Fibroblast of mammary gland (primary cell): ENCODE measurements at places on chromosomes 11 and 22.

DNA sequence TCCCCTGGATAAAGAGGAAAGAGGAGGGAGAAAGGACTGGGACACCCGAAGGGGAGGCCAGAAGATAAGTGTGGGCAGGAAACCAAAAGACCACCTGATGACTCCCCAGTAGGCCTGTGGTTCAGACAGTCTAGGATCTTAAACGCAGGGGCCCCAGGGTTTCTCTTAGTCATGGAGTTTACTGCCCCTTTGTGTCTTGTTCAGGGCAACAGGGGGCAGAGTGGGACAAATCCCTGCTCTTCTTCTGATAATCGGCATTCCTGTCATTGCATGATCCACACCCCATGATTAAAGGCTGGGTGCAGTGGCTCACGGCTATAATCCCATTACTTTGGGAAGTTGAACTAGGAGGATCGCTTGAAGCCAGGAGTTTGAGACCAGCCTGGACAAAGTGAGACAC is 4.7 kb upstream of the TMPRSS13 start:
- DNase-seq = no peak

DNA sequence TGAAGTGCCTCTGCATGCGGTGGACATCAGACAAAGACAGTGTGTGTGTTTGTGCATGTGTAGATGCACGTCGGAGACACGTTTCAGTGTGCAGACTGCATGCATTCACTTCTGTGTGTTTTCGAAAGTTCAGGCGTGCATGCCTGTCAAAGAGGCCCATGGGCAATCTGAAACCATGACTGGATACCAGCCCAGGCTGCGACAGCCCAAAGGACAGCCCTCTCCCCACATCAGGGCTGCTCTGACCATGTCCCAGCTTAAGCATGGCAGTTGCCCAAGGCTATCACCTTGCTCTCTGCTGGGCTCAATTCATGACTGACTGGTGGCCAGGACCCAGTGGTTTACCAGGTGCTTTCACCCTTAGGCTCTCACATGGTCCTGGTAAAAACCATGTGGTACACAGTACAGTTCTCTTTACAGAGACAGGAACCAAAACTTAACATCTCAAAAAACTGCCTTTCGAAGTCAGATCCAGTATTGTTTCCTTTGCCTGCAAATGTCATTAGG is 423.7 kb upstream of the CADM1 start:
- DNase-seq = no peak

GRCh38 chr11:104765401-104766095 is 132.7 kb downstream of the CASP12 start:
- DNase-seq = peak; percentile 19

DNA sequence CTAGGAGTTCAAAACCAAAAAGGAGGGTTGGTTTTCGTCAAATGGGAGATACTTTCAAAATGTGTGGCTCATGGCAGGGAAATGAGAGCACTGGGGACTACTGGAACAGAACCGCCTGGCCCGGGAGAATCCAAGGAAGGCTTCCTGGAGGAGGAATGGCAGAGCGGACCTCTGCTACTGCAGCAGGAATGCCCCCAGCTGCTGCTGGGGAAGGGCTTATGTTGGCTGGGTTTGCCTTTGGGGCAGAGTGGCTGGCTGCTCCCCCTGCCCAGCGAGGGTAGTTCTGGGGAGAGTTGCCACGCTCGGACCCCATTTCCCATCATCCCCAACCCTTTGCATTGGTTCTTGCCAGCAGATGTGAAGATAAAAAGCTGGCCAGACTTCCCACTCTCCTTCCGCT is 10.6 kb upstream of the APOBEC3A start:
- DNase-seq = no peak

DNA sequence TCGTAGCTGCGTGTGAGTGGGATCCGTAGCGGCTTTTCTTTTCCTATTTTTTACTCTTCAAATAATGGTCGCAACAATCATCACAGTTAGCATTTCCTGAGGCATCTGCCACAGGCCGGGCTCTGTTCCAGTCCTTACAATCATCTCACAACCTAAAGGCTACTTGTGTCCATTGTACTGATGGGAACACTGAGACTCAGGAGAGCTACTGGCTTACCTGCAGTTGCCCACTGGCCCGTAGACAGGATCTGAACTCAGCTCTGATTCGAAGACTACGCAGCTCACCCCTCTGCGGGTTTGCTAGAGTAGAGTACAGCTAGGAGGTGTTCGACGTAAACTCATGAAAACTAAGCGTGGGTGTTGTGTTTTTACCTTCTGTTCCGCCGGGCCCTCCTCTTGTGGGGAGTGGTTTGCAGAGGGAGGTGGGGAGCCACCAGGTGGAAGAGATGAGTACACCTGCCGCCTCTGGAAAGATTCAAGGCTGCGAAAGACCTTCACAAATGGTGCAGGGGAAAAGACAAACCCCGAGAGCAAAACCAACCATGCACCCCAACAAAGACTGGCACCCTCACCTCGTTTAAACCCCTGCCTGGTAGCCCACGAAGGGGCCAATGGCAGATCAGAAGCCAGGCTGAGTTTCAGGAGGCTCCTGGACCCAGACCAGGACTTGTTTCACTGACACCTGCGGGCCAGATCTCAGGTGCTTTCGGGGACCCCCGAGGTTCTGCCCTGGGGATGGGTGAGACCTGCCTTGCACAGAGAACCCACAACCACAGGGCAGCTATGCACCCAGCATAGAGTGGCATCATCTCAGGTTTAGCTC is 18.3 kb upstream of the RFPL3 start:
- DNase-seq = no peak

DNA sequence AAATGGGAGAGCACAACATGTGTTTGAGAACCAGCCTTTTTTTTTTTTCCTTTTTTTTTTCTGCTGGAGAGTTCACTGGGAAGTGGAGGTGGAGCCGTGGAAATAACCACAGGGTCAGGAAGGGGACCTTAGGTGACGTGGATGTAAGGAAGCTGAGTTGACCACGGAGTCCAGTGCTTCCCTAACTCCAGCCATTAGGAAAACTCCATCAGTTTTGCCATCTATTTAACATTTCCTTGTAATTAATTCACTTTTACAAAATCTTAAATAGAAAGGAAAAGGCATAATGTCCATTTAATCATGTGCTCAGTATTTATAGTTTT is 2.0 kb upstream of the CDK2AP2 start:
- DNase-seq = no peak

DNA sequence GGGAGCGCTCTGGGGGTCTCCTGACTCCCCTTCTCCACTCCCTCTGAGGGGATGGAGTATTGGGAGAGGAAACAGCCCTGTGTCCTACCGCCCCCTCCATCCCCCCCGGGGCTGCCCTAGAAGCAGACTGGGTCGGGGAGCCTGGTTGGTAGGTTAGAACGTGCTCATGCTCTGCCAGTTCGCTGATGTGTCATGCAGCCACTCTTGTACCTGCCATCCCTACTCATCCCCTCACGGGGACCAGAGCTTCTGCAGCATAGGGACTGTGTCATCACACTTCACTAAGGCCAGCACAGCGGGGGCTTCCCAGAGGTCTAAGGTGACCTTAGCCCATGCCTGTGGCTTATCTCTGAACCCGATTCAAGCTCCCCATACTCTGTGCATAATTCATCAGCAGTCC is 4.7 kb downstream of the KCNJ1 start:
- no peak for DNase-seq

DNA sequence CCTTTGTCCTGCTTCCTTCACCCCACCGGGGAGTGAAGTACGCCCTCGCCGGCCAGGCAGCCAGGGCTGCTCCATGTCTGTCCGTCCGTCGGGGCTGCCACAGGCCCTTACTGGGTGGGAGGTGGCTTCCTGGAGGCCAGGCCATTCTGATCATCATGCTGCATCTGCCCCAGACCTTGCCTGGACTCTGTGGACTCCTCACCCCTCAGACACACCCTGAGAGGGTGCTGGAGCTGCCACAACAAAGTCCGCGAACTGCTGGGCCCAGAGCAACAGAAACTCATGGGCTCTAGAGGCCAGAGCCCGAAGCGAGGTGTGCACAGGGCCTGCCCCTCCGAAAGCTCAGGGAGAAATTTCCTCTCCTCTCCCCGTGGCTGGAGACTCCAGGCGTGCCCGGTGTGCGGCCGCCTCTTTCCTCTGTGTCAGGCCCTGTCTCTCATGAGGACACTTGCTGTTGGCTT is 124.2 kb downstream of the KCNQ1OT1 start:
- no peak for DNase-seq

DNA sequence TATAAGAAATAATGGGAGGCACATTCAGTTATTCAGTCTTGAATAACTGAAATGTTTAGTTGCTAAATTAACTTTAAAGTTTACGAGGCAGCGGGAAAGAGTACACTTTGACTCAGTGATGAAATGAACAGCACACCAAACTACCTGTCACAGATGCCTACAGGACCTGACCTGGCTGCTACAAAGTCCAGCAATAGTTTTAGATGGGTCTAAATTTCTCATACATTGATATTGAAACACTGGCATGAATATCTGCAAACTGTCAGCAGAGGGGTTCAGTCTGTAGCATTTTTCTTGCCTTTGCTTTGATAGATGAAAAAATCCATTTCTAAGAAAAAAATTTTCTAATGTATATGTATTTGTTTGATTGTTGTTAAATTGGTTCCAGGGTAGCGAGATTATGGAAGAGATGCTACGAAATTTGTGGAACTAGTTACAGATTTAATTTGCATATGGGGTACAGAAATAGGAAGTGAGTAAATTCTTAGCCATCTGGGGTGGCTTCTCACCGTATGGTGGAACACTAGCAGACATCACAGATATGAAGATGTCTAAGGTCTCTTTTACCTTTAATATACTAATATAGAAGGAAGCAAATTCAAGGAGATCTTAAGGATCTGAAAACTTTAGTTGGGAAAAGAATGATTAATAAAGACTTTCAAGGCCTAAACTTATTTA is 20.8 kb upstream of the GAB2 start:
- DNase-seq = no peak

DNA sequence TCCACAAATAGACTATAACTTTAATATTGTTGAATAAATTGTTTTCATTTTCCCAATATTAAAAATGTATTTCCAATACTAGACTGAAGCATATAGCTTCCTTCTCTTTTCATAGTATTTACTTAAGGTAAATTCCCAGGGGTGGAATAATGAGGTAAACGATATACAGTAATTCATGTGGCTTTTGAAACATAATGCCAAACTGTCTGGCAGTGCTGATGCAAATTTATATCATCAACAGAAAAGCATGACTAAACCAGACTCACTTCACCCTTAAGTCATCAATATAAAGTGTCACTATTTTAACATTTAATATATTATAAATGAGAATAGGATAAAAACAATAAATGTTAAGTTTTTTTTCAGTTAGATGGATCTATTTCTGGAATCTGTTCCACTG is 13.6 kb downstream of the C2CD3 start:
- peak; percentile 49 for DNase-seq

DNA sequence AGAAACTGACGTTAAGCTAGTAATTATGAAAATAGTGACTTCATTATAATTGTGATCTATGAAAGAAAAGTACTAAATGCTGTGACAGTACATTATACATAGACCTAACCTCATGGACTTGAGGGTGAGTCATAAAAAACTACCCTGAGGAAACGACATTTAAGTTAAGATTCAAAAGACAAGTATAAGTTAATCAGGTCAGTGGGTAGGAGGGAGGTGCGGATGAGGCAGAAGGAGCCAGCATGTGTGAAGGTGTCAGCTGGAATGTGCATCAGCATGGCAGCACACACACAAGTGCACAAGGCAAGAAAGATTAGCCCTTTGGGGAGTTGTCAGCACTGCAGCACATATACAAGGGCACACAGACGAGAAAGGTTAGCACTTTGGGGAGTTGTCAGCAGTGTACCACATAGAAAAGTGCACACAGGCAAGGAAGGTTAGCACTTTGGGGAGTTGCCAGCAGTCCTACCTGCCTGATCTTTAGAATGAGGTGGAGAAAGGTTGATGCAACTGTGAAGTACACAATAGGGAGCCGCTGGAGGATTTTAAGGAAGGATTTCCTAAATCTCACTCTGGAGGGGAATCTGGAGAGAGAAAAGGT is 31.6 kb upstream of the CAVIN3 start:
- no peak for DNase-seq

DNA sequence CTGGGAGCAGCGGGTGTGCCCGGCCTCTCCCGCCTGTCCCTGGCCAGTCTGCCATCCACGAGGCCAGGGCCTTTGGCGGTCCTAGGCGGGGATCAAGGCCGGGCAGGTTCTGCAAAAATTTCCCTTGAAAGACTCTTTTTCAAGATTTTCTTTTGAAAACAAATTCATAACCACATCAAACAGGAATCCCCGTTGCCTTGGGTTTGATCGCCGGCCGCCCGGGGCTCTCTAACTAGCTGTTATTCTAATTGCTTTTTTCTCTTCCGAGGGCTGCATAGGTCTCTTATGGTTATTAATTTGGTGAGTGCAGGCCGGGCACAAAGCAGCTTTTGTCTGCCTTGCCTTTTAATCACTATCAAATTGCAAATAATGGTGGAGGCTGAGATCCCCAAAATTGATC is 42.0 kb downstream of the CDKN1C start:
- no peak for DNase-seq

DNA sequence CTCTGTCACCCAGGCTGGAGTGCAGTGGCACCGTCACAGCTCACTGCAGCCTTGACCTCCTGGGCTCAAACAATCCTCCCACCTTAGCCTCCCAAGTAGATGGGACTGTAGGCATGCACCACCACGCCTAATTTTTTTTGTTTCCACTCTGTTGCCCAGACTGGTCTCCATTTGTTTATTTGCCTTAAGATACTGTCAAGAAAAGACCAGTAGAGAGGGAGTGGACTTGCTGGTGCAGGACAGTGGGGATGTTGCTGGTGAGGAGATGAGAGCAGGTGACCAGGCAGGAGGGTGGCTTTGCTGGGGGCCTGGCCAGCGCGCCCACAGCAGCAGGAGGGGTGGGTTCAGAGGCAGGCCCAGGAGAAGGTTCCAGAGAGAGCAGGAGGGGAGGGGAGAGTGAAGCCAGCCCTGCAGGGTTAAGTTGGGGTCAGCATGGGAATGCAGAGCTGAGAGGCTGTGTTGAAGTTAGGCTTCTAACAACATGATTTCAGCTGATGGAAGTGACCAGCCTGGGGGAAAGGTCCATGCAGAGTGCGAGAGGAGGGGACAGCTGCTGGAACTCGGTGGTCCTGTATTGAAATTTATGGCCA is 35.8 kb downstream of the NADSYN1 start:
- DNase-seq = no peak

DNA sequence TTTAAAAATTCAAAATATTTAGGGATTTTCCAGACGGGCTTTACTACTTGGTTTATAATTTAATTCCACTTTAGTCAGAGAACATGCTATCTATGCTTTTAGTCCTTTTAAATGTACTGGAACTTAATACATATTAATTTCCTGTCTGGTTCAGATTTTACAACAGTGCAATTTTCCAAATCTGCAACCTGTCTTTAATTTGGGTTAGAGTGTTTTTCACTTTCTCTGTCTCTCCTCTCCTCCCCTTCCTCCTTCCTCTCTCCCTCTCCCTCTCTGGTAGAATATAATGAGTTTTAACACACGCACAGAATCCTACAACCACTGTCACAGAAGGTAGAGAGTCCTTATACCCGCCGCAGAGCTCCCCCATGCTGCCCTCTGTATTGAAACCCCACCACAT is 950.7 kb downstream of the BRD1 start:
- no peak for DNase-seq
